ENCODE measurements at places on chromosomes 1 and 21.

DNA sequence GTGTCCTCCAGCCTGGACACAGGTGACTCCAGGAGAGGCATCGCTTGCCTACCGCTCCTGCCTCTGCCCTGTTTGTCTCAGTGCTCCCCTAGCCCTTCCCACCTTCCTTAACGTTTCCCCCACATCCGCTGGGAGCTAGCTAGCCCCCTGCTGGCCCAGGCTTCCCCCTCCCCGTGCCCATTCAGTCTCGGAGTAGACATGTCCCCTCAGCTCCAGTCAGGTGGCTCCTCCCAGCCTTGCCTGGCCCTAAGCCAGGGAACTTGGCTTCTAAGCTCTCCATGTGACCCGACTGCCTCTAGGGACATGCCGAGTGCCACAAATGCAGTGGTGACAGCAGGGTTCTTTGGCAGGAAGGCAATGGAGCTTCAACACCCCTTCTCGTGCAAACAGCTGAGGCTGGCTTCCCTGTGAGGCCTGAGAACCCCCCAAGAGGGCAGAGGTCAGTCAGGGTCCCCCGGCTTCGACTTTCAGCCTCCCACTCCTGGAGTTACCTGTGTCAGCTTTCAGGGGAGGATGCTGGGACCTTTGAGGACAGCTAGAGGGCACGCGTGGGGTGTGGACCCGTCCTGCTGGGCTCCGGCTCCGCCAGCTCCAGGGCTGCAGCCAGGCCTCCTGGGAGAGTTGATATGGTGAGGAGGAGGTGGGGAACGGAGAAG, 16.2 kb downstream of the DRAXIN start:
- DNase-seq = no peak

GRCh38 chr1:160077486-160077885, 3.9 kb upstream of the KCNJ9 start:
- DNase-seq = no peak

- DNase-seq = no peak
Measured at GRCh38 chr1:30668546-30669327, 54.6 kb downstream of the MATN1 start.

- DNase-seq = no peak
Measured at GRCh38 chr1:17615959-17616358, 76.5 kb downstream of the ARHGEF10L start.

GRCh38 chr1:182357913-182358312, 33.7 kb downstream of the GLUL start:
- DNase-seq = no peak

DNA sequence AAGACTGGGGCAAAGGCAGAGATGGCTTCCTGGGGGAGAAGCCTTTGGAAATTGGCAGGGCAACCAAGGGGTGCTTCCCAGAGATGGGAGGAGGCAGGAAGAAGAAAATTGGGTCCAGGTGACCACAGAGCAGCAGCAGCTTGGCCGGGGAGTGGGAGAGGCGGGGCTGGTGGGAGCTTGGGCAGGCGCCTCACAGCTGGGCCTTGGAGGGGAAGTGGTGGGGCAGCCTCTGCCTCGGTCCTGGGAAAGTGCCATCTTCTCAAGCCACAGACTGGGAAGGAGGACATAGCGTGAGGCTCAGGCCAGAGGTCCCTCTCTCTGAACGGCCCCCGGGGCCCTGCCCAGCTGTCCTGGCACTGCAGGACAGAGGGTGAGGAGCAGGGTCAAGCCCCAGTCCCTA, 24.0 kb upstream of the WASF2 start:
- no peak for DNase-seq

- DNase-seq = no peak
Measured at GRCh38 chr1:37725851-37726613, 33.7 kb downstream of the CDCA8 start.

- DNase-seq = no peak
Measured at GRCh38 chr1:65457868-65458267, 37.4 kb downstream of the LEPR start.

GRCh38 chr1:223076362-223076761, 66.7 kb downstream of the TLR5 start:
- DNase-seq = no peak

DNA sequence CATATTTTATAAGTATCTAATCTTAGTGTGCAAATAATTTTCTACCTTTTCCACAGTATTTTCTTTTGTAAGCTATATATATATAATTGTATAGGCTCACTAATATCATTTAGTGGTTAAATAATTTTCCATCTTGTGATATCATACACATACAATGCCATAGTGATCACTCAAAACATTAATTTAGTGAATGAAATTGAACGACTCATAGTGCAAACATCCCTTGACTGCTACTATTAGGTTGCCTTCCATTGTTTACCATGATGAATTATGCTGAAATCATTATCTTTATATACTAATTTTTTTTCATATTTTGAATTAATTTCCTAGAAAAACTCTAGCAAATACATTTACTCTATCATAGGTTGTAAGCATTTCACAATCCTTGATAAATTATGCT, 127.1 kb downstream of the PCNX2 start:
- peak; percentile 31 for DNase-seq

- peak; percentile 54 for DNase-seq
Measured at GRCh38 chr1:41315146-41315822, 46.0 kb upstream of the FOXO6 start.

DNA sequence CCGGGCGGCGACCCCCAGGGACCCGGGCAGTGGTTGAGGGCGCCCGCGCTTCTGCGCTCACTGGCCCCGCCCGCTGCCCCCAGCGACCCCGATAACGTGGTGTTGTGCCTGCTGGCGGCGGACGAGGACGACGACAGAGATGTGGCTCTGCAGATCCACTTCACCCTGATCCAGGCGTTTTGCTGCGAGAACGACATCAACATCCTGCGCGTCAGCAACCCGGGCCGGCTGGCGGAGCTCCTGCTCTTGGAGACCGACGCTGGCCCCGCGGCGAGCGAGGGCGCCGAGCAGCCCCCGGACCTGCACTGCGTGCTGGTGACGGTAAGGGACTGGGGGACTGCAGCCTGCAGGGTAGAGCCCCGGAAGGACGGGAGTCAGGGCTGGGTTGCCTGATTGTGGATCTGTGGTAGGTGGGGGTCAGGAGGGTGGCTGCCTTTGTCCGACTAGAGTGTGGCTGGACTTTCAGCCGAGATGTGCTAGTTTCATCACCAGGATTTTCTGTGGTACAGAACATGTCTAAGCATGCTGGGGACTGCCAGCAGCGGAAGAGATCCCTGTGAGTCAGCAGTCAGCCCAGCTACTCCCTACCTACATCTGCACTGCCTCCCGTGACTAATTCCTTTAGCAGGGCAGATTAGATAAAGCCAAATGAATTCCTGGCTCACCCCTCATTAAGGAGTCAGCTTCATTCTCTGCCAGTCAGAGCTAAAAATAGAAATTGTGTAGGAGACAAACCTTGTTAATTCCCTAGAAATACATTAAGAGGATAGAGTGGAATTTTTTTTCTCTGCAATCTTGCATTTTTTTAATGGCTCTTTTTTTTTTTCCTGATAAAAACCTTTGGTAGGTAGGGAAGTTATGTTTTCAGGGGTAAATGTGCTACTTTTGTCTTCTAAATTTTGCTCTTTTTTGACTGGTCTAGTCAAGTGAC, 1.5 kb downstream of the GADD45A start:
- peak; percentile 98 for DNase-seq

DNA sequence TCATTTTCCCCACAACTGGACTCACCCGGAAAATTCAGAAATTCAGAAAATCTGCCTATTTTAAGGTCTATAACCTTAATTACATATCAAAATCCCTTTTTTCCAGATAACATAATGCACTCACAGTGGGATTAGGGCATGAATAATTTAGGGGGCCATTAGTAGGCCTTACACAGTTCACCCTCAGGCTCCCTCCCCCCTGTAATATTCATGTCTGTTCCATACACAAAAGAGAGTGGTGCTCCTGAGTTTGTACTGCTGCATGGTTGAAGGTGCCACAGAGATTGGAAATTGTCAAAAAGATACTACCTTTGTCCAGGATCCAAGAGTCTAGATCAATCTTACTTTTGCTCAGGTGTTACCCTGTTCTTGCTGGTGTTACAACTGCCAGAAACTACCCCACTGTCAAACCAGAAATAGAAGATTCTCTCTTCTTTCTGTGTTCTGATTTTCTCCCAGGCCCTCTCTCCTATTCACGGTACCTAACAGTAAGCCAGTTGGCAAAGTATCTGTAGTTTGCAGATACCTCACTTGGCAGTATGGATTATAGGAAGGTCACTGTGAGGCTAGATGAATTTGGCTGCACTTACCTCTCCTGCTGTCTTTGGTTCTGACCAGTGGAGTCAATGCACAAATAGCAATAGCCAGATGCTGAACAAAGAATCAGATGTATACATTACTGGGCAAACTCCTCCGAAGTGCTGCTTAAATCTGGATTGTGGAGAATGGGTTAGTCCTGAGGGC, 53.2 kb downstream of the C1orf198 start:
- no peak for DNase-seq

Data from cardiac fibroblast (primary cell).